ENCODE measurements at places on chromosomes 6 and 20.

GRCh38 chr20:24257171-24257570 lies 212.3 kb upstream of the SYNDIG1 start:
- DNase-seq, result no peak

GRCh38 chr6:45415315-45415714 lies 37.6 kb upstream of the SUPT3H start:
- no peak for DNase-seq

- DNase-seq, result no peak
Observed at GRCh38 chr20:54056762-54057639, 13.4 kb downstream of the BCAS1 start.

DNA sequence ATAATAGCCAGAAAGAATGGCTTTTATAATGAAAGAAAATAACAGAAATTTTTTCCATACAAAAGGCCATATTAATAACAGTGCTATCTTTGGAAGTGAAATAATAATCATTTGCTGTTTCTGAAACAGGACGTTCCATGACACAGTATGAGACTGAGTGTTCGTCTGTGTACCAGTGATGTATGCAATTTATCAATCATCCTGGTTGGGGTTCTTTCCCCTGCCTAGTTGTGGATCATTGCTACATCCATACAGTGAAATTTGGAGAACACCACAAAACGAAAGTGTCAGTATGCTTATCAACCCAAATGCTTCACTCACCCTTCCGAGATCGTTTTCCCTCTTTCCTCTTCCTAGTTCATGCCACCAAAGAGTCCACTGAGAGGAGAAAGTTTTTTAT lies 151.4 kb upstream of the PRDM1 start:
- DNase-seq, result no peak

- DNase-seq, result no peak
Observed at GRCh38 chr6:20467437-20467836, 65.8 kb downstream of the E2F3 start.

DNA sequence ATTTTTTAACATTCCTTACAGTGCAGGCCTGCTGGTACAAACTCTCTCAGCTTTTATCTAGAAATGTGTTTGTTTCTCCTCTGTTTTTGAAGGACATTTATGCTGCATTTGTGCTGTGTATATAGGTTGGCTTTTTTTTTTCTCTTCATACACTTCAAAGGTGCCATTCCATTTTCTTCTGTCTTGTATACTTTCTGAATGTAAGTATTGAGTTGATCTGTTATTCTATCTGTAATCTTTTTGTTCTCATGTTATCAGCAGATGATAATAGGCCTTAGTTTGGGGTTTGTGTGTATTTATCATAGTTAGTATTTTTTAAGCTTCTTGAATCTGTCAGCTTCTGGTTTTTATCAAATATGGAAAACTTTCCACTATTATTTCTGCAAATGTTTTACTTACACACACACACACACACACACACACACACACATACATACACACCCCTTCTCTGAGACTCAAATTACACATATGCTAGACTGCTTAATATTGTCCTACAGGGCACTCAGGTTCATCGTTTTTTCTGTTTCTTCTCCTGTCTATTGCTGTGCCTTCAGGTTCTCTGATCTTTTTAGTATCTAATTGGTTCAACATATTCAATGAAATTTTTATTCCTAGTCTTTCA lies 74.6 kb downstream of the RPP40 start:
- DNase-seq, result no peak

- no peak for DNase-seq
Observed at GRCh38 chr6:125154761-125155135, 1.2 kb downstream of the TPD52L1 start.

DNA sequence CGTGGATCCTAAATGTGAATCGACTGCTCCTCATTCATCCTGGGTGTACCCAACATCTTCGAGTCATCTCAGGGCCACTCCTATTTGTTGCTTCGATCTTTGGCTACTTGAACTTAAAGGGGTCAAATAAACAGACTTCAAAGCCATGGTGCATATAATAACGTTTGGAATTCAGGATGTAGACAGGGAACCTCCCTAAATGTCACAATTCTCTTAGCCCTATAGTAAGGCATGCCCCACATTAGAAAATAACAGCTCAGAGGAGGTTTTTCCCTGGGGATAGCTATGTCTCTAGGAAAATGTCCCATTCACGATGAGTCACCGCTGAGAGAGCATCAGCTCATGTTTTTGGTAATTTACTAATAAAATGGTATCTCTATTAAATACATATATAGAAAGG lies 54.8 kb upstream of the BMP6 start:
- DNase-seq, result no peak

DNA sequence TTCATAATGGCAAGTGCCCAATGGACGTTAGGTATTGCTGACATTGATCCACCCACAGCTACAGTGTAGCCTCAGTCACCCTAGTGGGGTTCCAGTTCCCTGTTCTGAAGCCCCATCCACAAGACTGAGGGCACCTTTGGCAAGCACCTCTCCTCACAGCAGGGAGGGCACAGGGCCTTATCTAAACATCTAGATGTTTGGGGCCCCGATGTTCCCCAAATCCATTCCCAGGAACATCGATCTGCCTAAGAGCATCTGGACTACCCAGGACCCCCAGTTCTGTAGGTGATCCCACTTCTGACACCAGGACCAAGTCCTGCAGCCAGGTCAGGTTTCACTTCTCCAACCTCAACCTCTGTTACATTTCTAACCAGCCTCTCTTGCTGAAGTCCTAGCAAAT lies 10.6 kb downstream of the APCDD1L start:
- no peak for DNase-seq

DNA sequence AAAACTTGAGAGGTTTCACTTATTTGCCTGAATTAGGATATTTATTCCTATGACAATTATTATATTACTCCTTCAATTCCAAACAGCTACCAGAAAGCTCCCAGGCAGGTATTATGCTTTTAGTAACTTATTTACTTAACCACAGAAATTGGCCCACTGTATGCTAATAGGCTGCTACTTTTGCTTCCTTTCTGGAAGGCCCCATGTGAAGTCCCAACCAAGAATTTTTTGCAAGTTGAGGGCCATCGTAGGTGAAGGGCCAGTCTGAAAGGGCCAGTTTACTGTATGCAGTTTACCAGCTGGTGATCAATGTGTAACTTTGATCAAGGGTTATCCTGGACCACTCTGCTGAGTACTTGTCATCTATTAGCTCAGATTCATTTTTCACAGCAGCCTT lies 45.0 kb downstream of the EDN1 start:
- DNase-seq, result no peak

DNA sequence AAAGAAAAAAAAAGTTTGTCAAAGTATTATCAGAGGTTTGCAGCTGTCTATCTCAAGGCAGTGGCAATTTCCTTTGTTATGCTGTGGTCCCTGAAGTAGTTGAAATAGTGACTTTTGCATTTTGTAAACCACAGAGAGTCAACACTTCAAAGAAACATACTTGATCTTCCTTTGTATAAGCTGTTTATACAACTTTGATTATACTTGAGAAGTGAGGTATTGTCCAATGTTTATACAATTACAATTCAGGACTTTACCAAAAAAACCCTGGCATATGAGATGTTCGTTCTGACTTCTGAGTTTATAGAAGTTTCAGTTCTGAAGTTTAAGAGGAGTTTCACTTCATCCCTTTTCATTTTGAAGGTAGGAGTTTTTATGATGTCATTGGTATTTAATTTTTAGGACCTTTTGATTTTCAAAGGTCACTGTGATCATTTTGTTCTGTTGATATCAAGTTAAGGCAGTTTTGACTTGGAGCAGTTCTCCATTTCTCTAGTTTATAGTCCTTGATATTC lies 4.0 kb downstream of the STK4 start:
- DNase-seq, result no peak

DNA sequence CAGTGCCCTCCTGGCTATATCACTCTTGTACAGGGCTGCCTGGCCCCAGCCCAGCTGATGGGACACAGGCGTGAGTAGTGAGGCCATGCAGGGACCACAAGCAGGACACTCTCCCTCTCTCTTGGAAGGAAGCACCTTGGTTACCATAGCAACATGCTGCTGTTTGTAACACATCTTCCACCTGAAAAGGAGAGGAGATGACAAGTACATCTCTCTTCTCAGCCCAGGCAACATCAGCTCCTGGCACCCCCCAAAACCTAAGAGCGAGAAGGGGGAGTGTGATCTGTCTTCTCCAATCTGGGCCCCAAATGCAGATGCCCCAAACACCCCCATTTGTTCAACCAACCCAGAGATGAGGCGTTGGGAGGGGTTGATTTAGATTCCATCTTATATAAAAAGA lies 49.9 kb downstream of the KCNB1 start:
- peak; percentile 38 for DNase-seq

DNA sequence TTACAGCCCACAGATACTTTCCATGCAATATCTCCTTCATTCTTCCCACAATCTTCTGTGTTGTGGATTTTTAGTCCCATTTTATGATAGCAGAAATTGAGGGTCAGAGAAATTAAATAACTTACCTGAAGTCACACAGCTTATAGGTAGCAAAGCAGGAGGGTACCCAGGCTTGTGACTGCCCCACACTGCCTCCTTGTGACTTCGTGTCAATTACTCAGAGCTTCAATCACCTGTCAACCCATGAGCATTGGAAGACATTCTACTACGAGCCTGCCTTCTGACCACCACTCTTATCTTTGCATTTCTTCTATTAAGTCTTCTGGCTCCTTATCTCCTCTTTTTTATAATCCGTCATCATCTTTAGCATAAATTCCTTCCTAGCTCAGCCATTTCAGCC lies 71.6 kb upstream of the NRSN1 start:
- DNase-seq, result no peak

- DNase-seq, result no peak
Observed at GRCh38 chr6:151376440-151376839, 14.9 kb downstream of the ZBTB2 start.

GRCh38 chr20:31864521-31865400 lies 5.6 kb downstream of the DUSP15 start:
- no peak for DNase-seq

- no peak for DNase-seq
Observed at GRCh38 chr6:144165784-144166183, 15.5 kb downstream of the STX11 start.

GRCh38 chr6:169858293-169858934 lies 107.0 kb downstream of the ERMARD start:
- no peak for DNase-seq

DNA sequence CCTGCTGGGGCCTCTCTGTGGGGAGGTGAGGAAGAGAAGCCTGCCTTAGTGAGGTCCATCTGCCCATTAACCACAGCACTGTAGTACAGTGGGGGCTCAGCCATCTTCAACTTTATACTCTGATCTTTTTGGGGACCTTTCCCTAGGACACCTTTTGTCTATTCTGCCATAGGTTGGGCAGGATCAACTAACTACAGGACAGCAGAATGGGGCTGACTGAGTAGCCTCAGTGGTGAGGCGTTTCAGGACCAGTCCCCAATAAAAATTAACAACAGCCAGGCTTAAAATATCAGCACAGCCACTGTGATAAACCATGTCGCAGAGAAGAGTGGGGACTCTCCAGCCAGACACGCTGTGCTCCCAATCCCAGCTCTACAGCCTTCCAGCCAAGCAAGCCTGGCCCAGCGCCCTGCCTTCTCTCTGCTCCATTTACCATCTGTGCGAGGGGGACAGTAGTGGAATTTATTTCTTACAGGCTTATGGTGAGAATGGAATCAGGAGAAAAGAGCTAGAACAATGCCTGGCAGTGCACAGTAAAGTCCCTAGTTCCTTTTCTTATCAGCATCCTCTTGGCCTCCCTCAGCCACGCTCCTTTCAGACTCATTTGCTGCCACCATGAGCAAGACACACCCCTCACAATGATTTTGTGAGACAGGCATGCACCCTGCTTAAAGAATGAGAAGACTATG lies 75.5 kb downstream of the SLC22A23 start:
- DNase-seq, result no peak

- no peak for DNase-seq
Observed at GRCh38 chr20:38790200-38791053, 15.1 kb upstream of the PPP1R16B start.

DNA sequence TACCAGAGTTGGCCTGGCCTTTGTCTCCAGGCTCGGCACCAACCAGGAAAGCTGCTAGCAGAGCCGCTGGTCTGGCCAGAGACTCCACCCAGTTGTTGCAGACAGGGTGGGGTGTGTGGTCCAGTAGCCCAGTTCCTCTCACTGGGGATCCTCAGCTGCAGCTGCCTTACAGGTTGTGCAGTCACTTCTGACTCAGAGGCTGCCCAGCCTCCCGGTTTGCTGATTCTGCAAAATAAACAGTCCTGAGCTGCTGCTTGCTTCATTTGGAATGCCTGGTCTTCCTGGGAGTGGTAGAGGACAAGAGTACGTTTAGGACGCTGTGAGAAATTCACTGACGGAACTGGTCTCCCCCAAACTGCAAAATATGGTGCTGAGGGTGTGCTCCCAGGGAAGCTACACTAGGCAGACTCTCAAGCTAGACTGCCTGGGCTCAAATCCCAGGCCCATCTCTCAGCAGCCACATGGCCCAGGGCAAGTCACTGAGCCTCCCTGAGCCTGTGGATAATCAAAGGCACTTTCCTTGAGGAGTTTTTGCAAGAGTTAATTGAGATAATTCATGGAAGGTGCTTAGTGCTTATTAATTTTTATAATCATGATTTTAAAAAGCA lies 246.1 kb downstream of the TFAP2C start:
- DNase-seq, result no peak

DNA sequence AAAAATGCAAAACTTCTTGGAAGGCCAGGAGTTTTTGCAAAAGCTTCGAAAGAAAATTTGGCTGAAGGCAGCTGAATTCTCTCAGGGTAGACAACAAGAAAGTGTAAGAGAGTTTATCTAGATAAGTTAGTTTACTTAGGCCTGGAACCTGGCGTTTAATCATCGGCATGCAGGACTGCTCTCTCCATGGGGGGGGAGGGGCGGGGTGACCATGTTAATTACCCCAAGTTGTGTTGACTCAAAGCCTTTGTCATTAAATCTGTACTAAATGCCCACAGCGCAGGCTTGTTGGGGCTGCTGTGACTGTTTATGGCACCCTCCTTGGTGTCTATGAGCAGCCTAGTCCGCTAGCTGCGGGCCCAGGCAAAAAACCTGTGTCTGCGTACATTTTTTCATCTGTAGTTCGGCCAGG lies 20.1 kb upstream of the ZNF451 start:
- DNase-seq, result no peak

DNA sequence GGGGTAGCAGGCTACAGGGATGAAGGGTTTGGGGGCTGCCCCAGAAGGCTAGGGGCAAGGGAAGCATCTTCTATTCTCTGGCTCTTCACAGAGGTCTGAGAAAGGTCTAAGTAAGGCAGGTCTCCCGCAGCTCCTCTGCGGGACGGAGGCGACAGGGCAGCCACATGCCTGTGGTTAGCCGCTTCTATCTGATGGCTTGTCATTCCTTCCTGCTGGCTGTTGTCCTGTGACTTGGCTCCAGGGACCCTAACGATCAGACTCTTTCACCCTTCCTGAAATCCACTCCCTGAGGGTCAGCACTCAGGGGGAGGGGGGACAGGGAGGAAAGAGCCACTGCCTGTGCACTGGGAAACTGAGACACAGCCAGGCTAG lies 673 bp downstream of the CST7 start:
- DNase-seq, result no peak
